ENCODE measurements at places on chromosomes 5 and 9.
A peak's percentile ranks its signal among the peaks of the same experiment; 100 is the strongest.

DNA sequence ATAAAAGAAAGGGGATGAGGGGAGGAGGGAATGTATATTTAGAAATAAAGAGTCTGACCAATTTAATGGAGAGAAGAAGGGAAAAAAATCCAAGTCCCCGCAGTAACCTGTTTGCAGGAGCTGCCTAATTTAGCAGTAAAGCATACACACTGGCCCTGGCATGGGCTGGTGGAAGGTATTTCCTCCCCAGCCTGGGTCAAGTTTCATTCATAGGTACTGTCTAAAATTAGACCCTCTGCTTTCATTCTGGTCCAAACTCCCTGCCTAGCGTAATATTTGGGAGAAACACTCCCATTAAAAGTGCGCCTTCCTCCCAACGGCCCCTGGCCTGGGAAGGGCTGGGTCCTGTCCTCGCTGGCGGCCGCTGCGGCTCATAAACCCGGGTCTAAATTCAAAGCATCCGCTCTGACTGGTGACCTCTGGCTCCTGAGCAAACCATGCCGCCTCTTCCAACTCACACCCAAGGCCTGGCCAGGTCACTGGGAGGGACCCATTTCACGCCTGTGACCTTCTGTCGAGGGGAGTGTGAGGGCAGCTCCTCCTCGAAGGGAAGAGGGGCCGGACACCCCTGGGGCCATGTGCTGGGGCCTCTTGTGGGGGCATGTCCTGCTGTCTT is 123.2 kb downstream of the FGF18 start:
- no peak for DNase-seq

GRCh38 chr9:37331871-37332270 is 90.6 kb upstream of the GRHPR start:
- no peak for DNase-seq

DNA sequence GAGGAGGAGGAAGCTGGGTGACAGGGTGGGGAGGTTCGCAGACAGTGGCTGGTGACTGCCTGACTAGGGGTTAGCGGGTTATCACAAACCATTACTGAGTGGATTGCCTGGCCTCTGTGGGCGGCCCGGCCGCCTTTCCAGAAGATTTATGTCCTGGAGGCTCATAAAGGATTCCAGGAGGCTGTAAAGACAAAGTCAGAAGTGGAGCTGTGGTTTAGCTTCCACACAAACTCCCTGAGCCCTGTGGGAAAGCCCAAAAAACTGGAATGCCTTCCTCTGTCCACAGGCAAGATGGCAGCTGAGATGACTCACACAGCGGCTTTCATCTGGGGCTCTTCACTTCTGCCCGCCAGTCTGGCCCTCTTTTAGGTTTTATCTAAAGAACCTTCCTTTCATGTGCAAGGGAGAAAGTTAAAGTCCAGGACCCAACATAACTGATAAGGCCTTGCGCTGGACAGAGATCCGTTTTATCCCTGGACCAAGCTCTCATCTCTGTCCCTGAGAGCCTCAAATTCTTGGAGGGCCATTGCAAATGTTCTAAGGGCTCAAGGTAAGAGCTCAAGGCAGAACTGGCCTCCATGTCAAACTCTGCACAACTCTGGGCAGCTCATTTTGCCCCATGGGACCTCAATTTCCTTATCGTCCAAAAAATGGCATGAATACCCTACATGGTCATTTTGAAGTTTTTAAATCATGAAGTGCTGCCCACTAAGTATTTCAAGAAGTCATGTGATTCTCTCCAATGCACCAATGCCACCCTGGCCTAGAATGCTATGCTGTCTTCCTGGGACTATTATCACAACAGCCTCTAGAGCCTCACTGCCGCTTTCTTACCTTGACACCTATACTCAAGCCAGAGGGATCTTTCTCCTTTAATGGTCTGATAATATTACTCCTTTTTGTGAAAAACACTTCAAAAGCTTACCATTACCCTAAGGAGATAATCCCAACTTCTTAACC is 249.4 kb upstream of the TRIM32 start:
- DNase-seq, result peak; percentile 21

DNA sequence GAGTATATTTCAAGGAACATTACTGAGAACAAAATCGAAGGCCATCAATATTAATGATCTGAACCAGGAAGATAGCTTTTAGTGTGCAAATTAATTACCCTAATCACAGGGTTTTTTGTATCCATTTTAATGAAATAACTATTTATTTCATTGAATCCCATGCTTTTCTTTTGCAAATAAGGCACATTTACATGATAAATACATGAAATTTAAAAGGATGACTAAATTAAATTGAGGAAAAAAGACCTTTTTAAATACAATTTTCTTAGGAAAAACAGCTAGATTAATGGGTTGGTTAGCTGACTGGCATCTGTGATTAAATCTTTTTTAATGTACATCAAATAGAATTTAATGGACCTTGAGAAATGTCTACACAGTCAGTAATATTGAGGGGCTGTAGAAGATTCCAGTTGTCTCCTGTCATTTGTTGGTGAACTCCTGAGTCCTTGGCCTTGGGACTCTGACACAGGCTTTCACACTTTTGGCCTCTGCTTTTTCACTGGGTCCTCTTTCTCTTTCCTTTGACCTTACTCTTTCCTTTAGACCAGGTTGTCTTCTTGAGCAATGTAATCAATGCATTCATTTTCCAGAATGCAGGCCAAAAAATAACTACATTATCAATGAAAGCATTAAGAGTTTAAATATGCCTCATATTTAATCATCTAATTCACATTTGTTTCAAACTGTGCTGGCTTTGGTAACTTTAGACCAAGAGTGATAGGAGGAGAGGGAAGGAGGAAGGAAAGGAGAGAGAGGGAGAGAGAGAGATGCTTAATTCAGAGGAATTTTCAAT is 511.5 kb downstream of the ZNF608 start:
- DNase-seq, result no peak

DNA sequence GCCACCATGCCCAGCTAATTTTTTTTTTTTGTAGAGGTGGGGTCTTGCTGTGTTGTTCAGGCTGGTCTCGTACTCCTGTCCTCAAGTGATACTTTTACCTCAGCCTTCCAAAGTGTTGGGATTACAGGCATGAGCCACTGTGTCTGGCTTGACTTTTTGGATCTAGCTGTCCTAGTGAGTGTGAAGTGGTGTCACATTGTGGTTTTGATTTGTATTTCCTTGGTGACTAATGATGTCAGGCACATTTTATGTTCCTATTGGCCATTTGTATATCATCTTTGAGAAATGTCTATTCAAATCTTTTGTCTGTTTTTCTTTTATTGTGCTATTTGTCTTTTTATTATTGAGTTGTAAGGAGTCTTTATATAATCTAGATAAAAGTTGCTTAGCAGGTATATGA is 53.5 kb upstream of the MCCC2 start:
- DNase-seq, result no peak

DNA sequence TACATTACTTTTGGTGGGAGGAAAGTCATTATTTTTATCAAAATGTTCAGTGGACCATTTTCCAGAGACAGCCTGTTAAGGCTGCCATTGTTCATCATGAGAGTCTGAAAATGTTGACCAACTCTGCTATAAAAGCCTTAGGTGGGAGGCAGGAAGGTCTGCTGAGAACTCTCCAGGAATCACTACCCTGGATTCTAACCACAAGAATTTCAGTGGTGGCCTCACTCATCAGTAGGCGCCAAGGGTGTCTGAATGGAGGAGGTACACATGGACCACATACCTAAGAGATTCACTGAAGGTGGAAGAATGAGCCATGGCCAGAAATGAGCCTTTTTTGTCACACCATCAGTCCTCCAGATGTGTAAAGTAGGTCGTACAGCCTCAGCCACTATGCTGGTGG is 21.0 kb upstream of the TLX3 start:
- DNase-seq, result no peak

DNA sequence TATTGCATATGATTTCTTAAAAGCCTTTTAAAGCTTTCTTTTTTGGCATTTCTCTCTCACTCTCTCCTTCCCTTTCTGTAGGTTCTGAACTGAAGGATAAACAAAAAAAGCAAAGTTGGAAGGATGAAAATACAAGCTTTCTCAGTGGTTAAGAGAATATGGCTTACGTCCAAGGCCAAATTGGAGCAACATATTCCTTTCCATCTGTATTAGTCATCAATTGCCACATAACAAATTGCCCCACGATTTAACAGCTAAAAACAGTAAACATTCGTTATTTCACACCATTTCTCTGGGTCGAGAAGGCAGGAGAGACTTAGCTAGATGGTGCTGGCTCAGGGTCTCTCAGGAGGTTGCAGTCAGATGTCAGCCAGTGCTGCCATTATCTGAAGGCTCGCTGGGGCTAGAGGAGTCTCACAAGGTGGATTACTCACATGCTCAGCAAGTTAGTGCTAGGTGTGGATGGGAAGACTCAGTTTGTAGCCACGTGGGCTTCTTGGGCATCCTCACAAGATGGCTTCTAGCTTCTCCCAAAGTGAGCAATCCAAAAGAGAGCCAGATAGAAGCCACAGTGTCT is 2.0 kb upstream of the ROR2 start:
- no peak for DNase-seq
